ENCODE measurements at places on chromosomes 1 and 21. TPM values are rescaled to one million over a fixed set of nuclear protein-coding genes. Genes with fewer than 3 reads are reported as not detected.

Gene DNM3
- total RNA-seq = 5.1 TPM

DNA sequence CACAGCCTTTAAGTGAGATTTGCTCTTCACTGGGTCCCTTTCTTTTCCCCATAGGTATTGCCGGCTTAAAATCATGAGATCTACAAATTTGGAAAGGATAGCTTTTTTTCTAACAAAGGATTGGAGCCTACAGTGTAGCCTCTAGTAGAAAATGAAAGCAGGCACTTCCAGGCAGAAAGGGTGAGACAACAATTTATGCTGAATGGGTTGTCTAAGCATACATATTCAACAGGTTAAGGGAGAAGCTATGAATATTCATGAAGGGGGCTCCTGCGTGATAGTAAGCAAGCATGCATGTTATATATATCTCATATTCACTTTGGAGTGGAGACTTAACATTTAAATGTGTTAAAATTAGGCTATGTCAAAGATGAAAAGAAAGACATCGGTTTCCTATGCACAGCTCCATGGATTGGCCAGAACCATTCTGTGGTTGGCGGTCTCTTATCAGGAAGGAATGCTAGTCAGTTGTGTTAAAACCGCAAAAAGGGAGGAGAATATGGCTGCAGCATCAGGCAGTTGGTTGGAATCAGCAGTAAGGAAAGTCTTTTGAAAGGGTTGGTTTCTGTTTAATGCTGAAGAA, 66.0 kb downstream of the VCAM1 start:
- DNase-seq = no peak

DNA sequence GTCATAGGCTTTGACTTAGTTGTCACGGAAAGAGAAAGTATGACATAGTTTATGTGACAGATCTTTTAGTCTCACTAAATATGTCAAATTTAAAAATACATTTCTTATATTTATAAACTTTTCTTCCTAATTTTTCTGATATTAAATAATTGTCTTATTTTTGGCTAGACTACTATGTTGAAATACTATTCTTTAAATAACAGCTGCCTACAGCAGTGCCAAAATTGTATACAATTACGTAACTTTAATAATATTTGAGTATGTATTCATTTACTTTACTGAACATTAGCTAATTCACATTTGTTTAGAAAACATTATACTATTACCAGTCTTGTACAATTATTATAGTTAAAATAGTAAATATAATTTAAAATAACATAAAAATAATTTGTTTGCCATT, 137.4 kb downstream of the ADGRL4 start:
- DNase-seq = no peak

DNA sequence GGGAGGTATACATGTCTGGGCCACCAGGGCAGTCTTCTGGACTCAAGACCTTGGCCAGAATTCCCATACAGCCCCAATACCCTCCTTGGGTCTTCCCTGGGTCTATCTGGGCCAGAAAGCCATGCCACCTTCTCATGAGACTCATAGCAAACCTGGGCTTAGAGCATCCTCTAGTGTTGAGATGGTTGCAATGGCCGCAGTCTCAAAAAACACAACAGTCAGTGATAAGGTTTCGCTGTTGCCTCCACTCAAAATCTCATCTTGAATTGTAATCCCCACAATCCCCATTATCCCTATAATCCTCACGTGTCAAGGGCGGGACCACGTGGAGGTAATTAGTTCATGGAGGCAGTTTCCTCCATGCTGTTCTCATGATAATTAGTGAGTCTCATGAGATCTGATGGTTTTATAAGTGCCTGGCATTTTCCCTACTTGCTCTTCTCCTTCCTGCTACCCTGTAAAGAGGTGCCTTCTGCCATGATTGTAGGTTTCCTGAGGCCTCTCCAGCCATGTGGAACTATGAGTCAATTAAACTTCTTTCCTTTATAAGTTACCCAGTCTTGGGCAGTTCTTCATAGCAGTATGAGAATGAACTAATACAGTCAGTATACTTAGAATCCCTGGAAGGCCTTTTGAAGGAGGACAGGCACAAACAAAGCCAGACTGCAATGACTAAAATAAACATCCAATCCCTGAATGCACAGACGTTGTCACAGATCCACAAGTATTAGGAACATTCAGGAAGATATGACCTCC, 77.0 kb downstream of the CTH start:
- no peak for DNase-seq

- DNase-seq = no peak
These were observed 4.9 kb downstream of the AHDC1 start for GRCh38 chr1:27598902-27599528.

GRCh38 chr1:215845234-215845891, 278.3 kb downstream of the KCTD3 start:
- DNase-seq = no peak

DNA sequence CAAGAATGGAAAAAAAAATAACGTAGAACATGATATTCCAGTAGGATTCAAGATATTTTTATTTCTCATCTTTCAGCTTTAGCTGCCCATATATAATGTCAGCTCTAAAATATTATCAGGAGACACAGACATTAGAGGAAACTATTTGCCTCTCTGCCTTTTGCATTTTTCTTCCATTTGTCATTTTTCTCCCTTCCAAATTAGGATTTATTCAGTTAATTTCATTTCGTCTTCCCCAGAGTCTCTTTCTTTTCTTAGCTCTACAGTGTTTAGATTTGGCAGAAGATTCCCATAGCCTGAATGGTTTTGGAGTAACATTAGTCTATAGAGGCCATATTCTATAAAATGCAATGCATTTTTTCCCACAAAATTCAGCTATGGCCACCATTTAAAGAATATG, 5.1 kb upstream of the ENAH start:
- no peak for DNase-seq

Gene ATP1A4
- 0.39 TPM for total RNA-seq

GRCh38 chr1:197448121-197448779, 180.2 kb downstream of the CRB1 start:
- DNase-seq = no peak

DNA sequence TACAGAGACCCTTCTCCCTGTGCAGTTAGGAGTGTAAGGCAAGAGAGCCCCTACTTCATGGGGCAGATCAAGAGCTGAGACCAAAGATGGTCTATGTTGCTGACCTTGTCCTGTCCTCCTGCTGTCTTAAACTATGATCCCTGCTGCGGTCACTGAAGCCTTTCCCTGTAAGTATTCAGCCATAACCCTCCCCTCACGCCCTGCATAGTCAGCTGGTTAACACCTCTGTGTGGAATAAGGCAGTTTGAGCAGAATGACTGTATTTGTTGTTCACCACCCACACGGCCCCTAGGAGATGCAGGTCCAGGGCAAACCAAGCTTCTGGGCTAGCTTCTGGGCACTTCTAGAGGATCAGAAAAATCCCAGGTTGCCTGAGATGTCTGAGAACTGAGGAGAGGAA, 356 bp downstream of the TSPAN1 start:
- DNase-seq = no peak

Gene PPIAL4G
- total RNA-seq = not detected

Gene CRP
- total RNA-seq = not detected

- DNase-seq = no peak
These were observed 29.1 kb upstream of the IVNS1ABP start for GRCh38 chr1:185345913-185346720.

Gene FALEC
- not detected for total RNA-seq

Gene UBE2U
- not detected for total RNA-seq

- no peak for DNase-seq
These were observed 40.4 kb upstream of the APOBEC4 start for GRCh38 chr1:183693521-183693920.

- DNase-seq = no peak
These were observed 607 bp downstream of the BTG3 start for GRCh38 chr21:17612023-17612564.

- no peak for DNase-seq
These were observed 40.2 kb upstream of the TRAPPC10 start for GRCh38 chr21:43971992-43972255.

Gene AADACL4
- not detected for total RNA-seq

GRCh38 chr1:25804964-25805862, 5.2 kb downstream of the SELENON start:
- no peak for DNase-seq

Gene ST7L
- 17.9 TPM for total RNA-seq

Gene ZMYM4
- total RNA-seq = 49.0 TPM

DNA sequence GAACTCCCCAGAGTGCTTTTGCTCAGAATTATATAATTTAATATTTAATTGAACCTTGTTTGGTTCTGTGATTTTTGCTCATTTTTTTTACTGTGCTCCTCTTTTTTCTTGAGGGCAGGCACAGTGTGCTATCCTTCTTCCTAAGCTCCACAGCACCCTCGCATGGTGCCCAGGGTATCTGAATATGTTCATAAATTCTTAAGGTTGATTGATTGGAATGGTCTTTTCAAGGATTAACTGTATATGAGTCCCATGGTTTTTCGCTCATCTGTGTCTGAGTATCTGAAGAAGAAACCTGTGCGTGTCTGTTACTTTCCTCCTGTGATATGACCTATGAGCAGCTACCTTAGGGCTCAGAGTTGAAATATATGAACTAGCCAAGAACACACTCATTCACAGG, 393.7 kb downstream of the HLX start:
- DNase-seq = no peak

- DNase-seq = no peak
These were observed 20.7 kb downstream of the PEX14 start for GRCh38 chr1:10495475-10495817.

Gene TTLL7
- total RNA-seq = 8.8 TPM

DNA sequence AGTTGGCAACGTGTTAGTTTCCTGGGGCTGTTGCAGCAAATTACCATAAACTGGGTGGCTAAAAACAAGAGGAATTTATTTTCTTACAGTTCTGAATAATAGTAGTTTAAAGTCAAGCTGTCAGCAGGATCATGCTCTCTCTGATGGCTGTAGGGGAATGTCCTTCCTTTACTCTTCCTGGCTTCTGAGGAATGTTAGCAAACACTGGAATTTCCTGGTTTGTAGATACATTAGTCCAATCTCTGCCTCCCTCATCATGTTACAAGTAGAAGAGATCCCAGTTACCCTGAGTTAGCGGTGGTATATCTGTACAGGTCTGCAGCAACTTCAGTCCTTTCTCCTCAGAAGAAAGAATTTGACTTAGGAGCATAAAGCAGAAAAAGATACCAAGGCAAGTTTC, 2249.1 kb downstream of the NCAM2 start:
- no peak for DNase-seq

Gene SMCP
- total RNA-seq = not detected

DNA sequence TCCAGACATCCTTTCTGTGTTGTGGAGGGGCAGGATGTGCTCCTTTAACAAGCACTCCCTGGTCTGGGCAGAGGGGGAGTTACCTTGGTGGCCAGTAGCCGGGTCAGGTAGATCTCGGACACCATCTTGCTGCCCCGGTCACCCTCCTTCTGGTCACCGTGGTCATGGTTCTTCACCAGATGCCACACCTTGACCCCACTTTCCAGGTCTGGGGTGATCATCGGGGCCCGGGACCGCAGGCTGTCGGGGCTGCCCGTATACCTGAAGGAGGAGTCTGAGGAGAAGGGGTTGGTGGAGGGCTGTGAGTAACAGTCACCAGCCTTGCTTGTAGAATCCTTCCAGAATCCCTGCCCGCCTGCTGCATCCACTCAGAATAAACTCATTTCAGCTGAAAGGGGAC, 122.3 kb upstream of the CD34 start:
- DNase-seq = no peak

Gene ANP32E
- total RNA-seq = 17.9 TPM

DNA sequence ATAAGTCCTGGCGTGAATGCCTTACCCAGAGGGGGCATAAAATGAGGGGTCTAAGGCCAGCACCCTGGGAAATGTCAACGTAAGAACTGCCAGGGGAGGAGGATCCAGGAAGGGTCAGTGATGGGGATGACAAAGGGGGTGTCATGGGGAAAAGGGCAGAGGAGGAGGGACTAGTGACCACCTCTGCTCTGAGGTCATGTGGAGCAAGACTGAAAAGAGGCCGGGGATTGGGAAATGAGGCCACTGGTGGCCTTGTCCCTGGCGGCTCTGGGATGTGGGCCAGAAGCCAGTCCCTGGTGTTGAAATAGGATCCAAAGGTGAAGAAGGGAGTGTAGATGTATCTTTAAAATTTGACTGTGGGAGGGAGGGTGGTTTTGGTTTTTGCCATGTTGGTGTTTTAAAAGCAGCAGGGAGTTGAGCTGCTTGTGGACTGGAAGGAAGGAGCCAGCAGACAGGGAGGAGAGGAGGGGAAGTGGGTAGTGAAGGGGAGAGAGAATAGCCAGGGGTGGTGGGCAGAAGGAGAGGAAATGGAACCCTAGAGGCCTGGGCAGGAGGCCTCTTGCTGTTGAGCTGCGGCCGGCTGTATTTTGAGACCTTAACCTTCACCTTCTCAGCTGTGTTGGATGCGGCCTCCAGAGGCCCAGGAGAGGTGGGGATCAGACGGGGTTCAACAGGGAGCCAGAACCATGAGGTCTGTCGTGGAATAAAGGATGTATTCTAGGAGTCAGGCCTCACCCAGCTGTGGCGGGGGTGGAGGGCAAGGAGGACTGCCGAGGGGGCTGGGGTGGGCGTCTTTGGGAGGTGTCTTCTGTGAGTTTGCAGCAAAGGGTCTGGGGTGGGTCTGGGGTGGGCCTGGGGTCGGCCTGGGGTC, 92.5 kb downstream of the DHRS3 start:
- peak; percentile 91 for DNase-seq

Gene TDRD5
- 0.35 TPM for total RNA-seq

Gene TMEM61
- not detected for total RNA-seq

Gene CNR2
- total RNA-seq = not detected

- DNase-seq = no peak
These were observed 54.1 kb upstream of the ID3 start for GRCh38 chr1:23613191-23614031.

Gene RXFP4
- not detected for total RNA-seq

DNA sequence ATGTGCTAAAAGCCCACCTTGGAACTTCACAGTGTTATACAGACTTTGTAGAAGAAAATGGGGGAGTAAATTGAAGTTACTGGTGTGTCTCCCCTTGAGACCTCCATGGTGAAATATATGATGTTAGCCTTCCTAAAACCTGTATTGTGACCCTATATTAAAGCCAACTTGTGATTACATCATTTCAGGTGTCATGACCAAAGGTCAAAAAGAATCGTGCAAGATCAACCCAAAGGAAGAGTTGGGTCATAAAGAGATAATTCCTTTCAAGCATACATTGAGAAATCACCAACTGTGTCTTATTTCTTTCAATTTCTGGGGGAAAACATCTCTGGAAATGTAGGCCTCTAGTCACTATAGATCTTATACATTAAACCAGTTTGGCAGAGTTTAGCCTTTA, 34.6 kb downstream of the GNAT2 start:
- DNase-seq = no peak

GRCh38 chr1:231612393-231613089, 14.0 kb upstream of the DISC1 start:
- DNase-seq = no peak

Gene OPTC
- total RNA-seq = not detected

Gene CD247
- total RNA-seq = 2.1 TPM

Gene LAMC2
- 1.0 TPM for total RNA-seq

Gene SPRR1B
- not detected for total RNA-seq

- DNase-seq = no peak
These were observed 258.9 kb downstream of the PTBP2 start for GRCh38 chr1:96980448-96980847.

All from mesenteric fat pad (tissue), 1 donor.